ENCODE measurements at places on chromosomes 3 and 15.

- DNase-seq = no peak
Measured at GRCh38 chr15:60704129-60704528, 225.2 kb upstream of the ICE2 start.

DNA sequence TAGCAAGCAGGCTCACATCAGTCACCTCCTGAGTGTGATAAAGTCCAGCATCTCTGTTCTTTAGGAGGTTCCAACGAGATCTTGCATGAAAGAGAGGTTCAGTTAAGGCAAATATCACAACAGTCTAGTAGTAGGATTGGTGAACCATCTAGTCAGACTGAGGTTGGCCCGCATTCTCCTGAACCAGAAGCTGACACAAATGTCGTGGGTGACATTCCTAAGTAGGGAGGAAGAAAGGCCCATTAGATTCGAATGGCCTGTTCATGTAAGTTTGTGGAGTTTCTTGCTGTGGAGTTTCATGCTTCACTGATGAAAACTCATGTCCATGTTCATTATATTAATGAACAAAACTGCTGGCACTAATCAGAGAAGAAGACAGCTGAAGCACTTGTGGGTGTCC lies 66.7 kb upstream of the XCR1 start:
- DNase-seq = no peak

- DNase-seq = peak; percentile 86
Measured at GRCh38 chr3:36477655-36478054, 97.4 kb downstream of the STAC start.

DNA sequence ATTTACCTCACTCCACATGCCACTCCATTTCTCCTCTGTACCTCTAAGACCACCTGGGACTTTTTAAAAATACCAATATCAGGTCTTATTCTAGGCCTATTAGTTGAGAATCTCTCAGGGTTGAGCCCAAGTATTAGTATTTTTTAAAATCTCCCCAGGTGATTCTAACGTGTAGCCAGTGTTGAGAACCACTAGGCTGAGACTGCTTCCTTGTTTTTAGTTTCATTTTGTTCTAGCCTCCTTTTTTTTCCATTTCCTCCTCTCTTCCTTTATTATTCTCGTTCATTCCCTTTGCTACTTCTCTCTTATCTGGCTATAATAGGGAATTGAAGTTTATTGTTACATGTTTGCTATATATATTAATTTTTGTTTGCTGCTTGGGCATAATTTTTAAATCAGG lies 217.8 kb upstream of the CD96 start:
- DNase-seq = no peak

- DNase-seq = no peak
Measured at GRCh38 chr3:52817221-52817620, 13.3 kb downstream of the ITIH4 start.

DNA sequence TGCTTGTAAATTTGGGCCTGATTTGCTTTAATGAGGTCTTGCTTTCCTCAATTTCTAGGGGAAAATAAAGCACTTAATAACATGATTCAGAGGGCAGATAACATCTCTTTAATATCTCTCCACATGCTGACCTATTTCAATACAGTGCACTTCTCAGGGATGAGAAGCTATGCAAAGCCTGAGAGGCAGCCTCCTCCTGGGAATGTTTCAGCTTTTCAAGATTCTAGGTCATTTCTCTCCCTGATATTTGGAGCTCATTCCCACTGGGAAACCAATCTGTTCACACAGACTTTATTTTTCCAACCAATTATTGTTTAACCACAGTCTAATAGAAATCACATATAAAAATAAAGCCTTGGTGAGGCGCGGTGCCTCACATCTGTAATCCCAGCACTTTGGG lies 67.0 kb upstream of the LSAMP start:
- no peak for DNase-seq

GRCh38 chr3:27568393-27568792 lies 84.2 kb upstream of the SLC4A7 start:
- DNase-seq = peak; percentile 48

- DNase-seq = peak; percentile 50
Measured at GRCh38 chr15:35170207-35170606, 85.1 kb upstream of the NANOGP8 start.

- peak; percentile 16 for DNase-seq
Measured at GRCh38 chr15:52789601-52790168, 451 bp downstream of the ONECUT1 start.
